Endothelial cell of umbilical vein (primary cell): ENCODE measurements at places on chromosomes 13 and 19. TPM values are rescaled to one million over a fixed set of nuclear protein-coding genes. Genes with fewer than 3 reads are reported as not detected.
A peak's percentile ranks its signal among the peaks of the same experiment; 100 is the strongest.

Gene EFNB2
- 42.0 and 50.4 TPM in 2 replicates for polyA plus RNA-seq

- no peaks in the 10 kb centered on the region for H3K27me3 ChIP-seq
- H3K36me3 ChIP-seq, result no peaks in the 10 kb centered on the region
- H3K4me3 ChIP-seq, result no peak overlapping the region
- H3K27ac ChIP-seq, result no peak overlapping the region
- peaks cover 5% of the 10 kb centered on the region for H3K4me1 ChIP-seq
Observed at GRCh38 chr13:66965181-66965580, 265.0 kb downstream of the PCDH9 start.

GRCh38 chr19:33304760-33305647 is 2.7 kb upstream of the CEBPA start:
- peaks cover 9% of the 10 kb centered on the region for H3K4me1 ChIP-seq
- no peak overlapping the region for H3K4me3 ChIP-seq
- no peaks in the 10 kb centered on the region for H3K36me3 ChIP-seq
- no peak for DNase-seq
- H3K27me3 ChIP-seq, result peaks cover 23% of the 10 kb centered on the region
- no peak overlapping the region for H3K27ac ChIP-seq

Gene ZNF146
- polyA plus RNA-seq, result 9.7 and 17.8 TPM in 2 replicates

GRCh38 chr19:10009714-10010224 is 535 bp downstream of the COL5A3 start:
- no peak for DNase-seq
- H3K27ac ChIP-seq, result no peak overlapping the region
- peaks cover 4% of the 10 kb centered on the region for H3K4me1 ChIP-seq
- peaks cover 2% of the 10 kb centered on the region for H3K27me3 ChIP-seq
- H3K36me3 ChIP-seq, result no peaks in the 10 kb centered on the region
- H3K4me3 ChIP-seq, result no peak overlapping the region

Gene BLOC1S3
- polyA plus RNA-seq, result 13.6 and 13.8 TPM in 2 replicates

Gene ZNF285
- 0.76 and 0.90 TPM in 2 replicates for polyA plus RNA-seq

- H3K4me1 ChIP-seq, result no peaks in the 10 kb centered on the region
- DNase-seq, result no peak
- H3K36me3 ChIP-seq, result no peaks in the 10 kb centered on the region
- H3K27me3 ChIP-seq, result no peaks in the 10 kb centered on the region
- H3K27ac ChIP-seq, result no peak overlapping the region
- no peak overlapping the region for H3K4me3 ChIP-seq
Observed at GRCh38 chr13:93199856-93200255, 26.8 kb upstream of the GPC6 start.

GRCh38 chr13:21694831-21695230 is 24.0 kb downstream of the FGF9 start:
- H3K4me3 ChIP-seq, result no peak overlapping the region
- H3K36me3 ChIP-seq, result no peaks in the 10 kb centered on the region
- no peaks in the 10 kb centered on the region for H3K27me3 ChIP-seq
- no peaks in the 10 kb centered on the region for H3K4me1 ChIP-seq
- no peak for DNase-seq
- H3K27ac ChIP-seq, result no peak overlapping the region

- H3K36me3 ChIP-seq, result no peaks in the 10 kb centered on the region
- H3K4me3 ChIP-seq, result no peak overlapping the region
- no peak for DNase-seq
- no peaks in the 10 kb centered on the region for H3K27me3 ChIP-seq
Observed at GRCh38 chr13:67225252-67226159, 4.6 kb downstream of the PCDH9 start.

DNA sequence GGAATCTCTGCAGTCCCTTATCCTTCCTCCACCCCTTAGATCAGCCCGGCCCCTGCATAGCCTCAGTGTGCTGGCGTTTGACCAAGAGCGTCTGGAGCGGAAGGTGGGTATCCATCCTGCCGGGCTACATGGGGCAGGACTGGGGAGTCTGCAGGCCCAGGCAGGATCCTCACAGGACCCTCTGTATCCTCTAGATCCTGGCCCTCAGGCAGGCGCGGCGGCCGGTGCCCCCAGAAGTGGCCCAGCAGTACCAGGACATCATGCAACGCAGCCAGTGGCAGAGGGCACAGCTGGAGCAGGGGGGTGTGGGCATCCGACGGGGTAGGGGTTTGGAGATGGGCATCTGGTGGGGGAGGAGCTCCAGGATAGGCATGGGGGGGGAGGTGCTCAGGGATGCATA is 8.9 kb downstream of the PODNL1 start:
- H3K27me3 ChIP-seq, result no peaks in the 10 kb centered on the region
- DNase-seq, result no peak
- H3K4me3 ChIP-seq, result no peak overlapping the region
- peaks cover 6% of the 10 kb centered on the region for H3K36me3 ChIP-seq
- H3K27ac ChIP-seq, result no peak overlapping the region

GRCh38 chr13:58324161-58324560 is 692.6 kb downstream of the PCDH17 start:
- H3K4me3 ChIP-seq, result no peak overlapping the region
- H3K27me3 ChIP-seq, result no peaks in the 10 kb centered on the region
- no peaks in the 10 kb centered on the region for H3K36me3 ChIP-seq
- H3K4me1 ChIP-seq, result no peaks in the 10 kb centered on the region
- H3K27ac ChIP-seq, result no peak overlapping the region

- no peak overlapping the region for H3K4me3 ChIP-seq
- no peaks in the 10 kb centered on the region for H3K4me1 ChIP-seq
- no peak for DNase-seq
- no peaks in the 10 kb centered on the region for H3K27me3 ChIP-seq
Observed at GRCh38 chr13:84528408-84529070, 646.3 kb upstream of the SLITRK1 start.

DNA sequence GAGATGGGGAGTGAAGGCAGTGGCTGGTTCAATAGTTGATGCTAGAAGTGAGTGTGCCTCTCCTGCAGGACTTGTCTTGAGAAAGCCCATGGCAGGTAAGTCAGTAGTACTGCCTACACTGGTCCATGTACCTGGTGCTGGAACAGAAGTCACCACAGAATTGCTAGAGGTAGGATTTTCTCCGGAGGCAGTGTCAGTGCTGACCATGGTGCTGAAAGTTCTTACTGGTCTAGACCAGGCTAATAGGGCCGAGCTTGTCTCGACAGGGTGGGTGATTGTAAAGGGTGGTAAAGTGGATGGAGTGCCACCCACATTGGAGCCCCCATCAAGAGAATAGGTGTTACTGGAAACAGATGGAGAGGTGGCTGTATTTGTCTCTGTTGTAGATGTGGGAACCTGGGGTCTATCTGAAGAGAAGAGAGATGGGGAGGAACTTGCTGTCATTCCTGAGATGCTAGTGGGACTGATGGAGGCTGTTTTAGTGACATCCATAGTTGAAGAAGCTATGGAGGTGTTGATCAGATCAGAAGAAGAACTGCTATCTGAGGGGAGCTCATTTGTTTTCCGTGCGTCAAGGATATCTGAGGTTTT is 36.6 kb downstream of the MUC16 start:
- H3K36me3 ChIP-seq, result no peaks in the 10 kb centered on the region
- H3K27me3 ChIP-seq, result no peaks in the 10 kb centered on the region
- H3K4me1 ChIP-seq, result no peaks in the 10 kb centered on the region
- DNase-seq, result no peak

DNA sequence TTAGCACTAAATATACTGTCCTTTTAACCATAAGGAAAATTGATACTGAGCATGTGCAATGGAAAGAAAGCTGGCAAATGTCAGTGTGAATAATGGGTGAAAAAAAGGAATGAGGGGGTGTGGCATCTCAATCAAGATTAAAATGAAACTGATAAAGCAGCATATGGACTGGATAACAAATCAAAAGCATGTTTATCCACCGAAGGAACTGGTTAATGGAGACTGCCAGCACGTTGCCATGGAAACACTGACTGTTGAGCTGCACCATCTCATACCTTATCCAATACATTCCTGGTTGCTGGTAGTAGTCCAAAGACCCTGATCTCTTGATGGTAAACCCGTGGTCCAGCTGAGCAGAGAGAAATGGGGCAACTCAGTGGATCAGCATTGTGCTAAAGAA is 311.4 kb upstream of the MAB21L1 start:
- no peaks in the 10 kb centered on the region for H3K36me3 ChIP-seq
- H3K4me3 ChIP-seq, result no peak overlapping the region
- no peaks in the 10 kb centered on the region for H3K27me3 ChIP-seq
- no peak for DNase-seq
- no peak overlapping the region for H3K27ac ChIP-seq
- no peaks in the 10 kb centered on the region for H3K4me1 ChIP-seq

- peaks cover 20% of the 10 kb centered on the region for H3K4me1 ChIP-seq
- no peaks in the 10 kb centered on the region for H3K27me3 ChIP-seq
- peak overlapping the region; percentile 93 for H3K4me3 ChIP-seq
- peak; percentile 49 for DNase-seq
Observed at GRCh38 chr13:29594710-29595379, 643 bp downstream of the SLC7A1 start.

Gene TBC1D17
- 34.2 and 37.4 TPM in 2 replicates for polyA plus RNA-seq

DNA sequence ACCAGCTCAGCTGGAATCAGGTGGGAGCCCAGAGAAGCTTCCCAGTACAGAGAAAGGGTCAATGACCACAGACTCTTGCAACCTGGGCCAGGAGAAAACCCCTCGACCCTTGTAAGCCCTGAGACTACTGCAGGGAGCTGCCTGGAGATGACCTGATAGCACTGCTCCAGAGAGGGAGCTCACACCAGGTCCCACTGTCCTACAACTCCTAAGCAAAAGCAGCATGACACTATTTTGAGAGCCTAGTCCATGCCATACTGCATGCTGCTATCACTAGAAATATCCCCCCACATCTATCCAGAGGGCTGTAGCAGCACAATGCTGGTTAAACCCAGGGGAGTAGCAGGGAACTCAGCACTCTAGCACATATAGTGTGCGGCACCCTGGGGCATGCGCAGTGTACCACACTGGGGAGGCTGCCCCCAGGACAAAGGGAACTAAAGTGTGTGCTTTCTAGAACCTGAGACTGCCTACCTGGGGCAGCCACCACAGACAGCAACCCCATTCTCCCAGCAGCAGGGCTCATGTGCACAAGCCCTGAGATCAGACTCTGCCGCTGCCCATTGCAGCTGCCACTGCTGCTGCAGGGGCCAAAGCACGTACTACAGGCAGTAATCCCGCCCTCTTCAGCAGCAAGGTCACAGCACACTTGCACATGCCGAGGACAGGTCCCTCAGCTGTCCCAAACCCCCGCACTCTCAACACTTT is 27.1 kb upstream of the N4BP2L1 start:
- H3K4me1 ChIP-seq, result no peaks in the 10 kb centered on the region
- no peak overlapping the region for H3K27ac ChIP-seq
- no peak for DNase-seq
- H3K36me3 ChIP-seq, result no peaks in the 10 kb centered on the region
- no peaks in the 10 kb centered on the region for H3K27me3 ChIP-seq

GRCh38 chr19:30332445-30333234 is 39.5 kb upstream of the ZNF536 start:
- H3K4me1 ChIP-seq, result no peaks in the 10 kb centered on the region
- no peaks in the 10 kb centered on the region for H3K27me3 ChIP-seq

- no peaks in the 10 kb centered on the region for H3K4me1 ChIP-seq
- DNase-seq, result no peak
- no peaks in the 10 kb centered on the region for H3K27me3 ChIP-seq
- H3K36me3 ChIP-seq, result peaks cover 23% of the 10 kb centered on the region
- H3K4me3 ChIP-seq, result no peak overlapping the region
Observed at GRCh38 chr13:110197026-110197425, 109.9 kb downstream of the COL4A1 start.

Gene CD22
- not detected in 2 replicates for polyA plus RNA-seq

GRCh38 chr13:99614465-99614885 is 113.2 kb downstream of the TM9SF2 start:
- DNase-seq, result peak; percentile 45
- no peaks in the 10 kb centered on the region for H3K4me1 ChIP-seq
- H3K36me3 ChIP-seq, result no peaks in the 10 kb centered on the region

- DNase-seq, result no peak
- H3K4me3 ChIP-seq, result no peak overlapping the region
- H3K27me3 ChIP-seq, result peaks cover 14% of the 10 kb centered on the region
- H3K27ac ChIP-seq, result no peak overlapping the region
Observed at GRCh38 chr13:98599502-98600328, 22.8 kb upstream of the STK24 start.

GRCh38 chr13:46405457-46405856 is 18.4 kb upstream of the RUBCNL start:
- no peaks in the 10 kb centered on the region for H3K36me3 ChIP-seq
- H3K27me3 ChIP-seq, result peaks cover 2% of the 10 kb centered on the region
- H3K4me3 ChIP-seq, result no peak overlapping the region
- no peak overlapping the region for H3K27ac ChIP-seq
- H3K4me1 ChIP-seq, result no peaks in the 10 kb centered on the region

Gene CD79A
- polyA plus RNA-seq, result 0.32 TPM in 2 replicates

Gene B9D2
- polyA plus RNA-seq, result 23.9 and 28.4 TPM in 2 replicates

DNA sequence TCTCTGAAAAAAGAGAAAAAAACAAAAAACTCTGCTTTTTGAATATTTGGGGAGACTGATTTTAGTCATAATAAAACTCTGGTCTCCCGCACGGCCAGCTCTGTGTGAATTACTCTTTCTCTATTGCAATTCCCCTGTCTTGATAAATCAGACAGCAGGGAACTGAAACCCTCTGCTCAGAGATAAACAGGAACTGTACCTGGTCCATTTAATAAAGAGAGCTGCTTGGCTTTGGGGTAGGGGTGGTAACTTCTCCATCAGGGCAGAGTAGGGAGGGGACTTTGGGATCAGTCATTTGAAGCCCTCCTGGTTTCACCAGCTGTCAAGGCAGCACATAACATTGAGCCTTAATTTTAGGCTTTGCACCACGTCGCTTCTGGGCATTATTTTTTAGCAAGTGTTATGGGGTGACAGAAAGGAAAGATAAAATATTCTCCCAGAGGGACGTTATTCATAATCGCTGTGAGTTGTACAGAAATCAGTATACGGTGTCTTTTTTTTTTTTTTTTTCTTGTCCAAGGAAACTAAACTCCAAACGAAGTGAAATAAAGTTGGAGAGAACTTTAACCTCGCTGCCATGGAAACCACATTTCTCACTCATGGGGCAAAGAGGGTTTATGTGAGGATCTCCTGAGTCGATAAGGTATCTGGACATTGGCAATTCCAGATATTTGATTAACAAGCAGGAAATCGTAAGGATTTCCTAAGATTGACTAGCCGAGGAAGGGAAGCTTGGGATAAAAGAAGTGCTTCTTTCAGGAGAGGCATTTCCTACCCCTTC is 99.0 kb upstream of the MRI1 start:
- H3K36me3 ChIP-seq, result no peaks in the 10 kb centered on the region
- no peak for DNase-seq
- no peaks in the 10 kb centered on the region for H3K4me1 ChIP-seq
- no peaks in the 10 kb centered on the region for H3K27me3 ChIP-seq

- H3K4me3 ChIP-seq, result no peak overlapping the region
- no peaks in the 10 kb centered on the region for H3K27me3 ChIP-seq
- no peak overlapping the region for H3K27ac ChIP-seq
- H3K36me3 ChIP-seq, result no peaks in the 10 kb centered on the region
Observed at GRCh38 chr13:27549406-27549981, 70.8 kb downstream of the LNX2 start.

Gene DNAAF3
- 0.56 and 0.75 TPM in 2 replicates for polyA plus RNA-seq
